ENCODE measurements at places on chromosomes 12 and 14.
A peak's percentile ranks its signal among the peaks of the same experiment; 100 is the strongest.

DNA sequence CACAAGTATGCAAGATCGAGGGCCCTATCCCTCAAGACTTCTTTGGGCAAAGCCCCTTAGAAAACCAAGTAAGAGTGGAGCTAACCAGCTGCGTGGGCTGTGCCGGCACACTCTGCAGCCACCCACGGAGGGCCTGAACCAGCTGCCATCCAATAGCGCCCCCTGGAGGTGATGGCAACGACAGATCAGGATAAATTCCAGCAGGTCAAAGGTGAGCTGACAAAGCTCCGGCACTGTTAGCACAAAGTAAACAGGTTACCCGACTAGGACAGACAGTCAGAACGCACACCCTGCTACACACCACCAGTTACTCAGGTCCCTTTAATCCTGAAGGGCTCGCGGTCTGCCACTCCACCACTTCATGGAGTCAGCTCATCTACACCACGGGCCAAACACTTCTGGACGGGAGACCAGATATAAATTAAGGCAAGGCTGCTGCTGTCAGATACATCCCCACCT lies 4.9 kb downstream of the ZBTB39 start:
- DNase-seq: peak; percentile 80

DNA sequence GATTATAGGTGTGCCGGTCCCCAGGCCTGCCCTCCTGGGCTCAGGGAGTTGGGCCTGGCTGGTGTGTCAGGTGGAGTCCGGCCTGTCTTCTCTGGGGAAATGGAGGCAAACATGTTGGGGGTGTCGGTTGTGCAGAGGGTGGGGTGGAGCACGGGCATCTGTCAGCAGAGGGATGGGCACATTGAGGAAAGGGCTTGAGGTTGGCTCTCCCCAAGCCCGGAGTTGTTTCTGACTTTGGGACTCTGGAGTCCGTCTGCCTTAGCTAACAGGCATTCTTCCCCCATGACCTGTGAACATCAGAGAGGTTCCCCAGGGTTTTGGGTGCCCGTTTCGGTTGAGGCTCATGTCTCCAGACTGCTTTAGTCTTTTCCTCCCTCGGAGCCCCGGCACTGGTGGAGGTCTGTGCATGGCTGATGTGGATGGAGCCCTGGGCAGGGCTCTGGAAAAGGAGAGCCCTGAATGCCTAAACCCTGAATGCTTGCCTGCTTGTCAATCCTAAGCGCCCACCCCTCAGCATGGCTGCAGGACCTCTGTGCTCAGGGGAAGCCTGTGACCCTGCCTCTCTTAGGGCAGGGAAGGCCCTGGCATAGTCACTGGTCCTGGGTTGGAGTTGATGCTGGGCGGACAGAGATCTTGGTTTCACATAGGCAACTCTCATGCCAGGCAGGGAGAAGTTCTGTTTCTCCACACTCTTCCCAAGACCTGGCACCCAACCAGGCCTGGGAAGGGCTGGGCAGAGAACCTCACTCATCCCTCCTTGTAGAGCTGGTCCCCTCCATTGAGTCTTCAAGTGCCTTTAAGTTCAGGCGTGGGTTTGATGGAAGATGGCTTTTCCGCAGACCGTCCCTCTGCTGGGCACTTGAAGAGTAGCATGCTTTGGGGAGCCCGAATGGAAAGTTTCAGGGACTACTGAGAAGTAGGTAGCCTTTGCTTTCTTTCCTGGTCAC lies 12.9 kb downstream of the NYNRIN start:
- DNase-seq: no peak

GRCh38 chr14:55711175-55711811 lies 131.3 kb downstream of the KTN1 start:
- no peak for DNase-seq

DNA sequence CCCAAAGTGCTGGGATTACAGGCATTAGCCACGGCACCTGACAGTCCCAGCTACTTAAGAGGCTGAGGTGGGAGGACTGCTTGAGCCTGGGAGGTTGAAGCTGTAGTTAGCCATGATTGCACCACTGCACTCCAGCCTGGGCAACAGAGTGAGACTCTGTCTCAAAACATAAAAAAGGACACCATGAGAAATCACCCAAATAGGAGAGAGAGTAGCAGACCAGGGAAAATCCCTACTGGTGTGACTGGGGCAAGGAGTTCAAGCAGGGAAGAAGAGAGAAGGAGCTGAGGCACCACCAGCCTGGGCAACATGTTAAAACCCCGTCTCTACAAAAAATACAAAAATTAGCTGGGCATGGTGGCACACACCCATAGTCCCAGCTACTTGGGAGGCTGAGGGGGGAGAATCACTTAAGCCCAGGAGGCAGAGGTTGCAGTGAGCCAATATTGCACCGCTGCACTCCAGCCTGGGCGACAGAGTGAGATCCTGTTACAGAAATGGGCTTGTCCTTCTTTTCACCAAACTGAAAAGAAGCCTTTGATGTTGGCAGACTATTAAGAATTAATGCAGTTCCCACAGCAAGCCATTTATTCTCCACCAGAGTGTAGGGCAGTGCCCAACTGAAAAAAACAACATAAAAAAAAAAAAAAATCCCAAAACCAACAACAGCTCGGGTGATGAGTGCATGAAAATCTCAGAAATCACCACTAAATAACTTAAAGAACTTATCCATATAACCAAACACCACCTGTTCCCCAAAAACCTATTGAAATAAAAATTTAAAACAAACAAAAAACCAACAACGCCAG lies 4.5 kb upstream of the SRSF9 start:
- DNase-seq: no peak

- DNase-seq: no peak
Measured at GRCh38 chr12:124332058-124332672, 37.3 kb downstream of the RFLNA start.

DNA sequence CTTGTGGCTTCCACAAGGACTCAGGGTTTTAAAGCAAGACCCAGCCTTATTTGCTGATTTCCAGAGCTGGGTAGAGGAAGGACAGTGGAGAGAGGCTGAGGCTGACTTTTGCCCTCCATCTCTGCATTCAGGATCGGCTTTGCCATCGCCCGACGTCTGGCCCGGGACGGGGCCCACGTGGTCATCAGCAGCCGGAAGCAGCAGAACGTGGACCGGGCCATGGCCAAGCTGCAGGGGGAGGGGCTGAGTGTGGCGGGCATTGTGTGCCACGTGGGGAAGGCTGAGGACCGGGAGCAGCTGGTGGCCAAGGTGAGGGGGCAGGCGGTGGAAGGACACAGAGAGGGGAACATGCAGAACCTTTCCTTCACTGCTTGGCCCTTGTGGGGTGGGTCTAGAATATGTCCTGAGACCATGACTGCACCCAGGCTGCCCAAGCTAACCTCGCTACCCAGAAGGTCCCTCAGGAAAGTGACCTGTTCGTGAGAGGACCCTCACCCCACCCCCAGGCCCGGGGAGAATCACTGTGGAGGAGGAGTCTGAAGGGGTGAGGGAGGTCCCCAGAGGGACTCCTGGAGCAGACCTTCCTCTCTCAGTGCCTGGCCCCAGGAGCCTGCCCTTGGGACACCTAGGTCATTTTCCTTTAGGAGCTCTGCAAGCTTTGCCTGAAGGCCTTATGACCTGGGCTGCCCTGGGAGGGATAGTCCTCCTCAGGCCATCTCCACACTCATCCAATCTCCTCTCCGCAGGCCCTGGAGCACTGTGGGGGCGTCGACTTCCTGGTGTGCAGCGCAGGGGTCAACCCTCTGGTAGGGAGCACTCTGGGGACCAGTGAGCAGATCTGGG lies 3.1 kb downstream of the DHRS2 start:
- DNase-seq: no peak

DNA sequence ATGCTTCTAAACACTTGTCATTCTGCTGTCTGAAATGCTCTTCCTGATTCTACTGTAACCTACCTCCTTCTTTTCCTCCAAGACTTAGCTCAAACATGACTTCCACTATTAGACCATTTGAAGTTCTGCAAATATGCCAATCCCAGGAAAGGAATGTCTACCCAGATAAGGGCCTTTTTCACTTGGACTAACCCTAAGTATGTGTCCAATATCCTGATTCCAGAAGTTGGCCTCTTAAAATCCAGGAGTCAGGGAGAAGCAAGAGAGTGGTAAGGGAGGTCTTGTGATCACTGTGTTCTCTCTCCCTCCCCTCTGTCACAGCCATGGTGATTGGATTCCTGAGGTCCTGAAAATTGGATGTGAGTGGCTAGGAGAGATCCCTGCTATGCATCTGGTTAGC lies 30.2 kb downstream of the ADCY6 start:
- DNase-seq: no peak

DNA sequence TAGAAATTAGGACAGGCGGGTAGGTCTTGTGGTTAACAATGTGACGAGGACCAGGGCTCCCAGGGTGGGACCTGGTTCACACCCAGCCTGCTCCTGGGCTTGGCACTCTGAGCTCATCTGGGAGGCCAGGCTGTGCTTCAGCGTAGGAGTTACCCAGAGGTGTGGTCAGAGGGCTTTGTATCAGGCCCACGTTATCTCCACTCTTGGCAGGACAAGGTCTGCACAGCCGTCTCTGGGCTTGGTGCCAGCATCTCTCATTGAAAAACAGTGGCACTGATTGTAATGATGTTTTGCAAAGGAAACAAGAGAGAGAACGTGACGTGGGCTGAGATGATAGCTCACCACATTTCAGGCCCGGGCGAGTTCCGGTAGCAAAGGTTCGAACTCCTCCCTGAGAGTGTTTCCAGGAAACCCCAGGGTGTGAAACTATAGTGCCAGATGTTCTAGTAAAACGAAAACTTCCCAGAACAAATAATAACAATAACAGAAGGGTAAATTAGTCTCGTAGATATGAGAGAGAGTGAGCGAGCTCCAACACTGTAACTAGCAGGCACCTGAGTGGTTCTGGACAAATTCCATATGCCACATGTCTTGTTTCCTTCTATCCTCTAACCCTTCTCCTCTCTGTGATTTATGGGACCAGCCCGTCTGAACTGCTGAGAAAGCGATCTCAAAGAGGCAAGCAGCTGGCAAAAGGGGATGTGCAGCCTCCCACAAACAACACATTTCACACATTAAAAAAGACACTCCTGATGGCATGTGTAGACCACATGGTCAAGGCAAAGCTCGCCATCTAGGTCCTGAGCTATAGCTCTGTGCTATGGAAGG lies 227.3 kb downstream of the KTN1 start:
- DNase-seq: peak; percentile 62

- DNase-seq: no peak
Measured at GRCh38 chr14:25557466-25557865, 507.5 kb upstream of the STXBP6 start.

DNA sequence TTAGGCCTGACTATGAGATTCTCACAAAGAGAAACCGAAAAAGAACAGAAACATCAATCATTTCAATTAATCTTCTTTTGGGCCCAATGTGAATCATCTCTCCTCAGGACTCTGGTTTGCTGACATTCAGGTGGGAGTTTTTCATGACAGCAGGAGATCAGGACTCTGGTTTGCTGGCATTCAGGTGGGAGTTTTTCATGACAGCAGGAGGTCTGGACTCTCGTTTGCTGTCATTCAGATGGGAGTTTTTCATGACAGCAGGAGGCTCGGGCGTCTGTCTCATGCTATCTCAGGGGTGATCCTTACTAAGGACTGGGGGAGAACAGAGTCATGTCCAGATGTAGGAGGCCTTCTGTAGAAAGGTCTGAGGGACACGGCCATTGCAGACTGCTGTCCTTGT lies 40.1 kb upstream of the PARP11 start:
- no peak for DNase-seq

- DNase-seq: no peak
Measured at GRCh38 chr14:100864960-100865681, 38.4 kb downstream of the RTL1 start.

DNA sequence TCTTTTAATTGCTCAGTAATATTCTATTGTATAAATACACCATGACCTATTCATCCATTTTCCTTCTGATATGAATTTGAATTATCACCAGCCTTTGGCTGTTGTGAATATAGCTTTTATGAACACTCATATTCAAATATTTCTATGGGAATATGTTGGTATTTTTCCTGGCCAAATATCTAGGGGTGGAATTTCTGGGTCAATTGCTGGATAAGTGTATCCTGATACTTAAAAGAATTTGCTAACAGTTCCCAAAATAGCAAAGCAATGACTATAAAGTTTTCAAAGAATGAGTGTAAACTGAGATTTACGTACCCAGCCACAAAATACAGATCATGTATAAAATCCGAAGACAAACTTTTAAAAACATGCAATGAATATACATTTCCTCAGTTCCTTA lies 148.7 kb upstream of the CLEC14A start:
- DNase-seq: no peak

GRCh38 chr12:126617312-126617711 lies 1552.1 kb downstream of the AACS start:
- DNase-seq: no peak

DNA sequence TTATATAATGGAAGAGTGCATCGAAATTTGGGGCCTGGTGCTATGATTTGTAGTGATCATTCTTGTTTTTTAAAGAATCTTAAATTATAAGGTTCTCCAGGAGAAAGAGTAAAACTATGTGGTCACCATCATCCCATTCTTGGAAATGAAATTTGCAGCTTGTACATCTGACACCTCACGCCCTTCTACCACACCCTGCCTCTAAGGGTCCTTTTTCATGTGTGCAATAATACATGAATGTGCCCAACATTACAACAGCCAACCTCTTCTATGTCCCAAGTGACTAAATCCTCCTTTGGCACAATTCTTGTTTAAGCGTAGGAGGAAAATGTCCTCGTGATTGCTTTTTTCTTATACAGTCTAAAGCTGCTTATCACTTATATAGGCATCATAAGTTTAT lies 636.5 kb upstream of the NOVA1 start:
- no peak for DNase-seq

DNA sequence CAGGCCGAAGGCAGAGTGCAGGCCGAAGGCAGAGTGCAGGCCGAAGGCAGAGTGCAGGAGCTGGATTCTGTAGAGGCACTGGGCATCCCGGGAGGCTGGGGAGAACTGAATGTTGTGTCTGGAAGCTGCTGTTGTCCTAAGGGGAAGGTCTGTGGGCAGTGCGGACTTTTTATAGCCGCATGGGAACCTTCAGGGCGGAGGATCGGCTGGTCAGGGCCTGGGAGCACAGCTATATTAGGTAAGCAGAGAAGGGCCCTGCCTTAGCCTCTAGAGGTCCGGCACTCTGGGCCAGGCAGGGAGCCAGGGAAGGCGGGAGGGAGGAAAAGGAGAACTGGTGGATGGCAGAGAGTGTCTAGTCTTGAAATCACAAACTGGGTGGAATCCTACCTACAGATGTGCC lies 14.2 kb downstream of the CABP1 start:
- no peak for DNase-seq

DNA sequence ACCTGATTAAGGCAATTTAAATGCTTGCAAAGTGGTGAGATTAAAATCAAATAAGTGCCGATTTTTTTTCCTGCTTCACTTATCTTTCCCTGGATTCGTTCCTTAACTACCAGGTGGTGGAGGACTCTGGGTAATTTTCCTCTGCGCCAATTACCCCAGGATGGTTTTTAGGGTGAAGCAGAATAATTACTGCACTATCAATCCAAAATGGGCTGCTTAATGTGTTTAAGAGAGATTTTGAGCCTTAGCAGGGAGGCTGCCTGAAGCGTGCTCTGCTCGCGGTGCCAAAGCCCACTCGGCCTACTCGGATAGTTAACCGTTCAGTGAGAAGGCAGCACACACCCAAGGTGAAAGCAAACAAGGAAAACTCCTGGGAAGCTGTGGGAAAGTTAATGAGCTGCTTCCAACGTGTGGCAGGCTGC lies 274.9 kb upstream of the LMO3 start:
- no peak for DNase-seq

Data from liver (tissue), 10 donors.